ENCODE measurements at places on chromosomes 4 and X.
A peak's percentile ranks its signal among the peaks of the same experiment; 100 is the strongest.

DNA sequence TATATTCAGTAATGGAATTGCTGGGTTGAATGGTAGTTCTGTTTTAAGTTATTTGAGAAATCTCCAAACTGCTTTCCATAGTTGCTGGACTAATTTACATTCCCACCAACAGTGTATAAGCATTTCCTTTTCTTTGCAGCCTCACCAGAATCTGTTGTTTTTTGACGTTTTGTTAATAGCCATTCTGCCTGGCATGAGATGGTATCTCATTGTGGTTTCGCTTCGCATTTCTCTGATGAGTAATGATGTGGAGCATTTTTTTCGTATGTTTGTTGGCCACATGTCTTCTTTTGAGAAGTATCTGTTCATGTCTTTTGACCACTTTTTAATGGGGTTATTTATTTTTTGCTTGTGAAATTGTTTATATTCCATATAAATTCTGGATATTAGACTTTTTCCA, 13.6 kb upstream of the MAGED4B start:
- no peak for DNase-seq

GRCh38 chr4:71429106-71429505, 90.3 kb downstream of the SLC4A4 start:
- no peak for DNase-seq

GRCh38 chrX:136646602-136647239, 1.2 kb upstream of the CD40LG start:
- no peak for DNase-seq

DNA sequence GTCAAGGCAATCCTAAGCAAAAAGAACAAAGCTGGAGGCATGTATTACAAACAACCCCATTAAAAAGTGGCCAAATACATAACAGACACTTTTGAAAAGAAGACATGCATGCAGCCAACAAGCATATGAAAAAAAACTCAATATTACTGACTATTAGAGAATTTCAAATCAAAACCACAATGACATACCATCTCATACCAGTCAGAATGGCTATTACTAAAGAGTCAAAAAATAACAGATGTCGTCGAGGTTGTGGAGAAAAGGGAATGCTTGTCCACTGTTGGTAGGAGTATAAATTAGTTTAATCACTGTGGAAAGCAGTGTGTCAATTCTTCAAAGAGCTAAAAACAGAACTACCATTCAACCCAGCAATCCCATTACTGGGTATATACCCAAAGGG, 604.6 kb upstream of the GRIA3 start:
- DNase-seq, result no peak

DNA sequence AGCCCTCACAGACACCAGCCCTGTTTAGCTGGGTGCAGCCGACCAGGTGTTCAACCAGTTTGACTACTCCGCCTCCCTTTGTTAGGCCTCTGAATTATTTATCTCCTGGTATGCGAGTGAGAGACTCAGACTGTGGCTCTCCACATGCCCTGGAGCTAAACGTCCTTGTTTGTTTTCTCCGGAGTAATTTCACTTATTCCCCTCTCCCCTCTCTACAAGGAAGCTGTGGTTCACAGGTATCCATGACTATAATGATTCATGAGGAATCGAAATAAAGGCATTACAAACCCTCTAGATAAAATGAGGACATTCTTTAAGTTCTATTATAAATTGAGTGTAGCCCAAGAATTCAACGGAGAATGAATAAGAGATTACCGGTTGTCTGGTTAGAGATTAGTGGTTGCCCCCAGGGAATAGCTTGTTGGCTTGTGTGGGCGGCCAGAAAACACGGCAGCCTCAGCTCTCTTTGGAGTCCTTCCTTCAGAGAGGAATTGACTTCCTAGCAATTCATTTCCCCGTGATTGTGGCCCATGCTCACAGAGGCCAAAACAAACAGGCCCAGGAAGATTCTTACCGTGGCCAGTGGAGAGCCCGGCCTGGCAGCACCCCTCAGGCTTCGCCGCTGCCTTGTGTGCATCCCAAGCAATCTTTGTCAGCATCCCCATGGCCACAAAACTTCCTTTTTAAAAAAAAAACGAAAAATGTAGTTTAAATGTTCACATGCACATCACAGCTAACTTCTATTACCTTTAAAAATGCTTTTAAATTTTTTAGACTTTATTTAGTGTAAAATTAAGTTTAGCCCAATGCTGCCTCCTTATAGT, 60.2 kb upstream of the CBR4 start:
- peak; percentile 23 for DNase-seq

DNA sequence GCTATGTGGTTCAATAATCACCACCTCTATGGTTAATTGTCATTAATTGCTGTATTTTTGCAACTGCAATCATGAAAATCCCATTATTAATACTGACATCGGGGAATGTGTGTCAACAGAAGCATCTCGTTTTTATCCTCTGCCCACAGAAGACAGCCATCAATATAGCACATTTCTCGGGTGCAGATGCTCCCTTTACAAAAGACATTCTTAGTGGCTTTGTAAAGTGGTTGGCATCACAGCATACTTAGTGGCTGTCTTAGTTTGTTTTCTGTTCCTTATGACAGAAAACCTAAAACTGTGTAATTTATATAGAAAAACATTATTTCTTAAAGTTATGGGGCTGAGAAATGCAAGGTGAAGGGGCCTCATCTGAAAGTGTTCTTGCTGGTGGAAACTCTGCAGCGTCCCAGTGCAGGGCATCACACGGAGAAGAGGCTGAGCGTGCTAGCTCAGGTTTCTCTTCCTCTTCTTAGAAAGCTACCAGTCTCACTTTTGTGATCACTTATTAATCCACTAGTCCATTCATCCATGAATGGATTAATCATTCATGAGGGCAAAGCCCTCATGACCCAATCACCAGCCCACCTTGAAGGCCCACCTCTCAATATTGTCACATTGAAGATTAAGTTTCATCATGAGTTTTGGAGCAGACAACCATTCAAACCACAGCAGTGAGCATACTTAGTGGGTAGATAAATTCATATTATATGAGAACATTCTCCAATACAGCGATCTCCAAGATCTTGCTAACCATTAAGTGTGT, 1067.7 kb upstream of the PABPC4L start:
- no peak for DNase-seq

DNA sequence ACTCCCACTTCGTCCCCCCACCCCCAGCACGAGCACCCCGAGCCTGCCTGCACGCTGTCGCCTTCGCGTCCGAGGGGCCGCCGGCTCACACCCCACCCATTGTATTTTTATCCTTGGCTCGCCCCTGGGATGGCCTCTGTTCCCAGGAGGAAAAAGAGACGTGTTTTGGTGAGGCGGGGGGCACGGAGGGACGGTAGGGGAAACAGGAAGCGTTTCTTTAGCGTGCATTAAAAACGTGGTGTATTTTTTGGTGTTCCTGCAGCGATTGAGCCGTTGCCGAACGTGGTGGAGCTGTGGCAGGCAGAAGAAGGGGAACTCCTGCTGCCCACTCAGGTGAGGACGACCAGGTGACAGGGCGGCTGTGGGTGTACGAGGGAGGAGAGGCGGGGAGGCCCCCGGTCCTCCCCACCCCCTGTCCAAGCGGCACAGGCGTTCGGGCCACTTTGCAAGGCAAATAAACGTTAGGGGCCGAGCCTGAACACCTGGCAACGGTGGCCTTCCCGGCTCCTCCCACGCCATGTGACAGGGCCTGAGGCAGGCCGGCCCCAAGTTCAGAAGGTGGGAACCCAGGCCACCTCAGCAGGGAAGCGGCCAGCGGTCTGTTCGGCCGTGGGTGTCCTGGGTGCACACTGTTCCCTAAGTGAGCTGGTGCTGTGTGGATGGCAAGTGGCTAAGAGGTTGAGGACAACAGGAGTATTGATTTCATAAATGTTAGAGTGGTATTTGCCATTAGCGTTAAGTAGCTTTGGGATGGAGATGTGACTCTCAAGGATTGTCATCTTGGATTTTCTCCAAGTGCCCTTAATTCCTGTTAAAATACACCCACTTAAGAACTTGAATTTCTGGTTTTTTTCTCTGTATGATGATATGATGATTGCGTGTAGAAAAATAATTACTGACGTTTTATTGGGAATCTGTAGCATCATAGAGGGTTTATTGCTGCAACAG, 1.1 kb downstream of the TMEM131L start:
- no peak for DNase-seq

DNA sequence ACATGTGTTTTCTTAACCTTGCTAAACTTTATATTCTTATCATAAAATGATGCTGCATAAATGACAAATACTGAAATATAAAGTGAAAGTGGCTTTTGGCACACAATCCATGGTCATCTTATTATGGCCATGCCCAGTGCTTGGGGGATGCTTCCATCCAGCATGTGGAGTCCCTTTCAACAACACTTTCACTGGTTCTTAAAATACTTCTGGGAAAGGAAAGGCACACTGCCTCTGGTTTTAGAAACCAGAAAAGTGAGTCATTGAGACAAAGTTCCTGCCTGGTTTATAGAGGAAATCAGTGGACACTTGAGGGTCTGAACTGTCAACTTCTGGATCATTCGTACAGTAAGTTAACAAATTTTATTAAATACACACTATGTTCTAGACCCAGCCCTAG, 248.0 kb upstream of the ADAMTS3 start:
- DNase-seq, result no peak

GRCh38 chrX:41167888-41168287, 82.6 kb downstream of the USP9X start:
- DNase-seq, result no peak

DNA sequence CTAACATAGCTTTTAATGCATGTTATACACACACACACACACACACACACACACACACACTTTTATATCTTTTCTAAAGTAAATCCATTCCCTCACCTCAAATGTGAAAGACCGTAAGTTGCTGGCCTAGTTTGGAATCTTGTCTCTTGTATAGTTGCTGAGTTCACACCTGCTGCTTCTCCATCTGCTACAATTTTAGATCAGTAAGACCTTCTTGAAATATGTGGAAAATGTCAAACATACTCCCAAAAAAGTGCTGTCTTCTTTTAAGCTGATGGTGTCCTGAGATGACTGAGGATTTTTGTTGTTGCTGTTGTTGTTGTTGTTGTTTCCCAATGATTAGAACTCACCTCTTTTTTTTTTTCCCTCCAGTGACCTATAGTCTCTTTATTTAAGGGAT, 121.3 kb downstream of the SNCA start:
- no peak for DNase-seq

Measured in neuronal stem cell (in vitro differentiated cells).